Activated naive CD4-positive, alpha-beta T cell treated with anti-CD3 and anti-CD28 coated beads, Interleukin-2, amount 10 ng/mL, durations not matched to agents 7 days and 5 days (primary cell): ENCODE measurements at places on chromosomes 1 and 21.

DNA sequence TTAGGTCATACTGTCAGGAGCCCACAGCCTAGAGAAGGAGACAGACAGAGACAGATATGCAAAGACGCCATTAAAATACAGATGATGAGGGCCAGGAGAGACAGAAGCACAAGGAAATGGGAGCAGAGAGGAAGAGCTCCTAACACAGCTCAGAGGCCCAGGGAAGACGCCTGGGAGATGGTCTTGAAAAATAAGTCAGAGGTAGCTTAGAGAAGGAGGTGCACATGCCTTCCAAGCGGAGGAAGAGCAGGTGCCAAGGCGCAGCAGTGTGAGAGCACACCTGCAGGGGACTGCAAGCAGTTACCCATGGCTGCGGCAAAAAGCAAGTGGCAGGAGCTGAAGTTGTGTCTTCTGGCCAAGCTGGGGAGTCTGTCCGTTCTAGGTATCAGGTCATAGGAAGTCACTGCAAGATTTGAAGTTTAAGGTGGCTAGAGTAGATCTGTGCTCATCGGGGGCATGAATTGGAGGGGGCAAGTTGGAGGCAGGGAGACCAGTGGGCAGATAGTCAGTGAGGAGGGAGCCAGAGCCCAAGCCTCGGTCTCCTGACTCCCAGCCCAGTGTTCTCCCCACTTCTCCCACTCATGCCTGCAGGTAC lies 1.3 kb upstream of the TRABD2B start:
- no peak for DNase-seq

- peak; percentile 71 for DNase-seq
Observed at GRCh38 chr1:113929750-113930498, 800 bp downstream of the HIPK1 start.

DNA sequence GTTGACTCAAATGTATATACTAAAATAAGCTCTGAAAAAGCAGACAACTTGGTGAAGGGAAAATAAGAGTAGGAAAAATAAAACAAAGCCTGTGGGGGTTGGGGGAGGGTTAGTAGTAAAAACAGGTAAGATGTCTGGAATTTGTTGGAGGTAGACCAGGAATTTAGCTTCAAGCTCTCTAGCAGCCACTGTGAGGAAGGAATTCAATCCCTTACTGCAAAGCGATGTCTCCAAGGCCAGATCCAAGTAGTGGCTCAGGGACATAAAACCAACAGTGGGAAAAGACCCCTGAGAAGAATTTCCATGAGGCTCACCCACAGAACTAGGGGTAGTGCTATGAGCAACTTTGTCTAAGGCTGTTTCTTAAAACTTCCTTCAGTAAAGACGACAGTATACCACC lies 7.8 kb downstream of the ANGPTL7 start:
- no peak for DNase-seq

- DNase-seq, result no peak
Observed at GRCh38 chr1:100034470-100034869, 64.7 kb downstream of the SLC35A3 start.

GRCh38 chr21:31866077-31866511 lies 6.7 kb upstream of the HUNK start:
- DNase-seq, result peak; percentile 79

DNA sequence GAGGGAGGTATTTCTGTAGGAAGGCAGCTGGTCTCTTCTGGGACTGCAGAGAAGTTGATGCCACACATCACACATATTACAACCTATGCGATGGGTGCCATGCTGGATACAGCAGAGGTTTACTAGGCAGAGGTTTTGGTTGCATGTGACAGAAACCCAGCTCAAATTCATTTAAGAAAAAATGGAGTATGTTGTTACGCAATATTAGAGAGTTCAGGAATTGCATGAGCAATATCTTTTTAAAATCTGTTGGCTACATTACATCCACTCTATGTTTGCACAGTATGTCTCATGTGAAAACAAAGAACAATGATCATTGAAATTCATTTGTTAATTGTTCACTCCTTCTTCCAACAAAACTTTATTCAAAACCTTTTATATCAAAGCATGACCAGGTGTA lies 425.2 kb downstream of the RWDD3 start:
- DNase-seq, result no peak

DNA sequence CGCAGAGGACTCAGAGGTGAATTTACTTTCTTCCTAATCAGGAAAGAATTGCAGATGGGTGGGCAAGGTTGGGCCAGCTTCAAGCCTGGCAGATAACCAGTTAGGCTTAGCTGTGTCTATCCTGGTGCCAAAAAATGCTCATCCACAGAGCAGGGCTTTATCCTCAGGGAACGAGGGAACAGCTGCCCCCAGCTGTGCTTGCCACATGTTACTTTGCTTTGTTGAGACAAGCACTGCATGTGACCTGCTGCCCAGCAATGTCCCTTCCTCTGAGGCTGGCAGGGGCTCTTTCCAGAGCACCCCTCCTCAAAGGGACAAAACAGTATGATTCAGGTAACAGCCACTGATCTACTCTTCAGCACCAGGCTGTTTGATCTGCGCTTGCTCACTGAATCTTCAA lies 505.1 kb upstream of the USP24 start:
- no peak for DNase-seq

DNA sequence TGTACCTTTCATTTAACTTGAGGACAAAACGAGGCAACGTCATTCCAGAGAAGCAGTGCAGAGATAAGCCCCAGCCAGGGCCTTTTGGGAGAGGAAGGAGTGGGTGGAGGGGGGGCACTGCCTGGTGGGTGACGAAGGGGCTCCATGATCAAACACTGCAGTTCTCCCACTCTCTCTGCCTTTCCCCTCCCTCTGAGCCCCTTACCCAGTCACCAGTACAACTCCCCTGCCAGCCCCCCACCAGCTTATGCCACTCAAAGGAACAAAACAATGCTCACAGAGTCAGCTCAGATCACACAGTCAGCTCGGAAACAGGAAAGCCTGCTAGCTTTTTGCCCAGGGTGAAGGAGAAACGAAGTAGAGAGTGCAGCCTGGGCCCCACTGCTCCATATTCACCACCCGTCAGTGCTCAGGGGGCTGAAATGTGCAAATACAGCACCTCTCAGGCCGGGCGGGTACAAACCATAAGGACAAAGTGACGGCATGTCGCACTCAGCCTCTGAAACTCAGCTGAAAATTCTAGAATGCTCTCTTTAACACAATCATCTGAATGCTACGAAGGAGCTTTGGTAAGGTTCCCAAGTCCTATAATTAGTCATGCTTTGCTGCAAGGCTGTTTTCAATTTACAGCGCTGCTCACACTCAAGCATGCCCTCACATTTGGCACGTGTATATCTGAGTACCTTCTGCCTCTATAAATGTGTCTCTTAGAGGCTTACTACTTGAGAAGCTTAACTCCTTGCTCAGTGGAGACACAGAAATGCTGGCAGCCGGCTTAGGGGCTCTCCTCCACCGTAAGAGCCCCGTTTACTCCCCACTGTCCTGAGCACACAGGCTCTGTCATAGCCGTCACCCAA lies 65.8 kb upstream of the RAB4A start:
- DNase-seq, result no peak

- no peak for DNase-seq
Observed at GRCh38 chr1:67677930-67678329, 7.1 kb upstream of the GADD45A start.

DNA sequence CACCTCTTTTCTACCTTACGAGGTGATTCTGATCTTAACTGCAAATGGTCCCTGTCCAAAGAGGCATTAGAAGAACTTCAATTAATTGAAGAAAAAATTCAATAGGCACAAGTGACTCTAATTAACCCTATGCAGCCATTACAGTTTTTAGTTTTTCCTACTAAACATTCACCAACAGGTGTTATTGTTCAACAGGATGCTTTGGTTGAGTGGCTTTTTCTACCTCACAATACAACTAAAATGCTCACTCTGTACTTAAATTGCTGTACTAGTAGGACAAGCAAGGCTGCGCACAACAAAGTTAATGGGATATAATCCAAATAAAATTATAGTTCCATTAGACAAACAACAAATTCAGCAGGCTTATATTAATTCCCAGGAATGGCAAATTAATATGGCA lies 11.6 kb upstream of the PM20D1 start:
- no peak for DNase-seq

DNA sequence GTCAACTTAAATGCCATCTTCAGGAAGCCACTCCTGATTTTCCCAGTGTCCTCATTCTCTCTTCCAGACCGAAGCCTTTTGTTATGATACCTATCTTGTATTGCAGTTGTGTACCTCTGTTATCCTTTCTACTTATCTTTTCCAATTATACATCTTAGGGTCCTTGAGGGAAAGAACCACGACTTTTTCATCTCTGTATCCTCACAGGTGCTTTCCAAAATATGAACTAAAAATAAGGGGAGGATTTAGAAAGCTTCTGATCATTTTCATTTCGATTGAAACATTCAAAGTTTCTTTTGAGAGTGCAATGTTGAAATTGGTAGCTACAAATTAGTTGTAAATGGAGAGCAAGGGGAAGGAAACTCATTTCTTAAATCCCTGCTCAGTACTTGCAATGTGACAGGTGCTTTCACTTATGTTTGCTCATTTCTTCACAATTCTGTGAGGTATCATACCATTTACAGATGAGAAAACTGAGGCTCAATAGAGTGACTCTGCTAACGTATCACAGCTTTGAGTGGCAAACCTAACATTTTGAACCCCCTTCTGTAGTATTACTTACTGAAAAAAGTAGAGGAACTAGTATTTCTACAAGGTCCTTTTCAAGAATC lies 24.2 kb downstream of the SLC19A2 start:
- DNase-seq, result no peak

DNA sequence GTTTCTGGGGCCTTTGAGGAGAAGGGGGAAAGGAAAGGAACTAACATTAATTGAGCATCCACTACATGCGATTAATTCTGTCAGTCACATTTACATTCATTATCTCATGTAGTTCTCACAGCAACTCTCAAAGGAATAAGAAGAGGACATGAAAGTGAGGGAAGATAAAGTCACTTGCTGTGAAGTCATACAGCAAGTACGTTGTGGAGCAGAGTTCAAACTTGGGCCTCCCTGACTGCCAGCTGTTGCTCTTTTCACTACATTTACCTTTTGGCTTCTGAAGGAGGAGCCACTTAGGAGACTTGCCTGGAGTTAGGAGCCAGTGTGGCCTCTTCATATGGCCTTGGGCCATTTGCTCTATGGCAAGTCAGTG lies 6.2 kb downstream of the ZNF691 start:
- DNase-seq, result no peak

- DNase-seq, result no peak
Observed at GRCh38 chr21:24276204-24276603, 1331.1 kb downstream of the MRPL39 start.

- no peak for DNase-seq
Observed at GRCh38 chr1:109485001-109485400, 1.3 kb downstream of the ATXN7L2 start.

GRCh38 chr1:232386721-232387510 lies 243.0 kb downstream of the SIPA1L2 start:
- no peak for DNase-seq

DNA sequence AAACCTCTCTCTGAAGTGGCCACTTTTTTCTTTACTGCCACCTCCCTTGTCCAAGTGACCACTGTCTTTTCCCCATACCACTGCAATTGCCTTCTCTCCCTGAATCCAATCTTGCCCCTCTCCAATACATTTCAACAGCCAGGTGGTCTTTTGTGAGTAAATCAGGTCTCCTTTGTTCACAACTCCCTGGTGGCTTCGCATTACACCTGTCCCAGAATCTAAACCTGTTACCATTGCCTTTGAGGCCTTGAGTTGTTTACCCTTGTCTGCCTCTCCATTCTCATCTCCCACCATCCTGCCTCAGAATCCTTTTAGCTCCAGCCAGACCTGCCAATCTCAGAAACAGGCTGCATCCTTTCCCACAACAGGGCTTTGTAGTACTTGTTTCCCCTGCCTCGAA lies 21.8 kb upstream of the DYNLT5 start:
- no peak for DNase-seq

DNA sequence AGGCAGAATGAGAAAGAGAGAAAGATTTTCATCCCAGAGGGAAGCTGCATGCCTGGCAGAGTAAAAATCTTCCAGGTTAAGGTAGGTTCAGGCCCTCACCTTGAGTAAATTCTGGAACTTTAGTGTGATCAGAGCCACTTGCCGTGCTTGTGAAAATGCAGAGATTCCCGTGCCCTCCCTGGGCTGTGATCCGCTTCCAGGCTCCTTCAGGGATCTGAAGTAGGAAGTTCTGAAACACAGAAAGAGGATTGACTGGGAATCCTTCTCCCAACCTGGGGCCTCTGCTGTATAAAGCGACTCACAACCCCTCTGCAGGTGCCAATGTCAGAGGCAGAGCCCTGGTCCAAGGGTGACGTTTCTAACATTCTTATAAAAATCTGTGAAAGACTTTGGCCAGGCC lies 26.6 kb downstream of the NUAK2 start:
- DNase-seq, result no peak

- no peak for DNase-seq
Observed at GRCh38 chr1:160177231-160177630, 13.1 kb upstream of the CASQ1 start.

GRCh38 chr1:91021686-91022517 lies at the start of gene ZNF644:
Gene ZNF644, minus strand, starts transcription at chr1:91022035. Its CDS starts 39,682 bp downstream, at chr1:90982353.
- DNase-seq, result peak; percentile 94

DNA sequence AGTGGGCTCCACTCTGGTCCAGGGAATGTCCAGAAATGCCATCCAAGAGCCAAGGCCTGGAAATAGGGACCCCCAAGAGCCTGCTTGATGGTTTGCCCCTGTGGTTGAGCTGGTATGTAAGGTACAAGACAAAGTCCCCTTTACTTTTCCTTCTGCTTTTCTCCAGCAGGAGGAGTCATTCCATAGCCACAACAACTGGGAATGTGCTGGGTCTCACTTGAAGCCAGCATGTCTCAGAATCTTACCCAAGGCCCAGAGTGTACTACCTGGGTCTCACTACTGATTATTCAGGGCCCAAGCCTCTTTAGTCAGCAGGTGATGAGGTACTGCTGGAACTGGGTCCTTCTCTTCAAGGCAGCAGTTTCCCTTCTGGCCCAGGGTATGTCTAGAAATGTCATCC lies 62.1 kb upstream of the CD55 start:
- DNase-seq, result no peak

GRCh38 chr1:99570486-99571089 lies 75.3 kb upstream of the PALMD start:
- no peak for DNase-seq

- no peak for DNase-seq
Observed at GRCh38 chr1:11951901-11952300, 17.4 kb downstream of the PLOD1 start.

DNA sequence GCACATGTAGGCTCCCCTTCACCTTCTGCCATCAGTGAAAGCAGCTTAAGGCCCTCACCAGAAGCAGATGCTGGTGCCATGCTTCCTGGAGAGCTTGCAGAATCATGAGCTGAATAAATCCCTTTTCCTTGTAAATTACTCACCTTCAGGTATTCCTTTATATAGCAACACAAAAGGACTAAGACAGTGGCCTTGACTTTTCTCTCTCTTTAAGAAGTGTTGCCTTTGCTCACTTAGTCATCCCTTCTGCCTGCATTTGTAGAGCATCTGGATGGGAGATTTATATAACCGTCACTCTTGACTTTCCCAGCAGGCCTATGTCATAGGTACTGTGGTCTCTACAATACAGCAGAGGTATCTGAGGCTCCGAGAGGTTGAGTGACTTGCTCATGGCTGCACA lies 3.7 kb downstream of the PCSK9 start:
- DNase-seq, result no peak

GRCh38 chr1:19062258-19063029 lies 106.0 kb upstream of the IFFO2 start:
- DNase-seq, result no peak
